ENCODE measurements at places on chromosomes 4 and X. TPM values are rescaled to one million over a fixed set of nuclear protein-coding genes. Genes with fewer than 3 reads are reported as not detected.

PAGE5 gene
- not detected for total RNA-seq

MAGEA11 gene
- not detected for total RNA-seq

HPGDS gene
- 0.28 TPM for total RNA-seq

BTK gene
- total RNA-seq, result not detected

CT45A10 gene
- not detected for total RNA-seq

IL1RAPL1 gene
- 2.3 TPM for total RNA-seq

RTL9 gene
- under 0.01 TPM for total RNA-seq

PDE6B gene
- not detected for total RNA-seq
